ENCODE measurements at places on chromosomes 1 and 21.
A peak's percentile ranks its signal among the peaks of the same experiment; 100 is the strongest.

DNA sequence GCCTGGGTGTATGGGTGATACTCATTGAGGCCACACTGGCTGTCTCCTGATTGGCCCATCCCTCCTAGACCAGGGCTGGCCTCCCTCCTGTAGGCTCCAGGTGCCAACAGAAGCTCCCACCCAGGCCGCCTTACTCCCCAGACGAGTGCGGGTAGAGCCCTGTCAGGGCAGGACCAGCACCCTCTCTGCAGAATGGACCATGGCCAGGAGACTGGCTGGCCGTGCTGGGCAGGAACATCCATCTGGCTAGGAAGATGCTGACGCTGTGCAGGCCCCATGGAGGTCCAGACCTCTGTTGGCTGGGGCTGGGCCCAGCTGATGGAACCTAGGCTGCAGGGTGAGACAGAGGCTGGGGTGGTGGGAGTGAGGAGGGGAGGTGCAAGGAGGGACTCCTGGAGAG lies 25.0 kb upstream of the EPB41 start:
- no peak for DNase-seq

GRCh38 chr1:63190171-63190570 lies 132.2 kb upstream of the FOXD3 start:
- no peak for DNase-seq

GRCh38 chr1:231214918-231215680 lies 25.9 kb upstream of the GNPAT start:
- DNase-seq, result peak; percentile 17

GRCh38 chr1:88070956-88071355 lies 613.1 kb upstream of the PKN2 start:
- DNase-seq, result no peak

- DNase-seq, result no peak
Observed at GRCh38 chr1:94246692-94247137, 9.3 kb upstream of the ARHGAP29 start.

DNA sequence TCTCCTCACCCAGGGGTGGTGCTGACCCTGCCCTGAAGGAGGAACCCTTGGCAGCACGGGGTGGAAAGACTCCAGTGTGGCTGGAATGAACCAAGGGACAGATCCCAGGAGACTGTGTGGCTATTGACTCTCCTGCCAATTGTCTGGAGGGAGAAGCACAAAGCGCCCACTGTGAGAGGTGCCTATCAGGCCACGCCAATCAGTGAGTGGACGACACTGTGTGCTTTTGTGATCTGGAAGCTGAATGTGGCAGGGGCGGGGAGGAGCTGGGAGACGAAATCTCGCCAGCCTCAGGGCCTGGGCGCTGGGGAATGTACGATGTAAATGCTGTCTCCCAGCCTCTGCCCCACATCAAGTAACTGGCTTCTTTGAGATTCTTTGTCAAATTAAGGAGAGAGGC lies 167.1 kb downstream of the ZBTB18 start:
- no peak for DNase-seq

DNA sequence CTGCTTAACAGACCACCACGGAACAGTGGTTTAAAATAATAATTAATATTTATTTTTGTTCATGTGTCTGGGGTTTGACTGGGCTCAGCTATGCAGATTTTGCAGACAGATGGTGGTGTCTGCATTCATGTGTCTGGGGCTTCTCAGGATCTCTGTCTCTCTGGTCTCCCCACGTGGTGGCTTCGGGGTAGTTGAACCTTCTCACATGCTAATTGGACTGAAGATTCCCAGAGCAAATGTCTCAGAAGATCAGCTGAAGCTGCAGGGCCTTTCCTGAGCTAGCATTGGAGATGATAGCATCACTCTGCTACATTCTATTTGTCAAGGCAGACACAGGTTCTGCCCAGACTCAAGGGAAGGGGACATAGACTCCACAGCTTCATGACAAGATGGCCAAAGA lies 109.1 kb upstream of the DNAH14 start:
- DNase-seq, result no peak

- no peak for DNase-seq
Observed at GRCh38 chr1:28064064-28064463, 24.3 kb downstream of the EYA3 start.

DNA sequence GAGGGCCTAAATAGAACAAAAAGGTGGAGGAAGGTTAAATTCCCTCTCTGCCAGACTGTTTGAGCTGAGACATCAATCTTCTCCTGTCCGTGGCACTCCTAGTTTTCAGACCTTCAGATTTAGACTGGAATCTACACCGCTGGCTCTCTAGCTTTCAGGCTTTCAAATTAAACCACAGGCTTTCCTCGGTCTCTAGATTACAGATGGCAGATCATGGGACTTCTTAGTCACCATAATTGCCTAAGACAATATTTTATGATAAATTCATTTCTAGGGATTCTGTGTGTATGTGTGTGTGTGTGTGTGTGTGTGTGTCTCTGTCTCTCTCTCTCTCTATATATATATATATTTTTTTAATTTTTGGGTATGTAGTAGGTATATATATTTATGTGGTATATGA lies 428.7 kb downstream of the PLA2G4A start:
- no peak for DNase-seq

GRCh38 chr21:33171616-33172169 lies 58.0 kb upstream of the IFNAR2 start:
- no peak for DNase-seq

- no peak for DNase-seq
Observed at GRCh38 chr1:224253721-224254120, 70.7 kb downstream of the DEGS1 start.

DNA sequence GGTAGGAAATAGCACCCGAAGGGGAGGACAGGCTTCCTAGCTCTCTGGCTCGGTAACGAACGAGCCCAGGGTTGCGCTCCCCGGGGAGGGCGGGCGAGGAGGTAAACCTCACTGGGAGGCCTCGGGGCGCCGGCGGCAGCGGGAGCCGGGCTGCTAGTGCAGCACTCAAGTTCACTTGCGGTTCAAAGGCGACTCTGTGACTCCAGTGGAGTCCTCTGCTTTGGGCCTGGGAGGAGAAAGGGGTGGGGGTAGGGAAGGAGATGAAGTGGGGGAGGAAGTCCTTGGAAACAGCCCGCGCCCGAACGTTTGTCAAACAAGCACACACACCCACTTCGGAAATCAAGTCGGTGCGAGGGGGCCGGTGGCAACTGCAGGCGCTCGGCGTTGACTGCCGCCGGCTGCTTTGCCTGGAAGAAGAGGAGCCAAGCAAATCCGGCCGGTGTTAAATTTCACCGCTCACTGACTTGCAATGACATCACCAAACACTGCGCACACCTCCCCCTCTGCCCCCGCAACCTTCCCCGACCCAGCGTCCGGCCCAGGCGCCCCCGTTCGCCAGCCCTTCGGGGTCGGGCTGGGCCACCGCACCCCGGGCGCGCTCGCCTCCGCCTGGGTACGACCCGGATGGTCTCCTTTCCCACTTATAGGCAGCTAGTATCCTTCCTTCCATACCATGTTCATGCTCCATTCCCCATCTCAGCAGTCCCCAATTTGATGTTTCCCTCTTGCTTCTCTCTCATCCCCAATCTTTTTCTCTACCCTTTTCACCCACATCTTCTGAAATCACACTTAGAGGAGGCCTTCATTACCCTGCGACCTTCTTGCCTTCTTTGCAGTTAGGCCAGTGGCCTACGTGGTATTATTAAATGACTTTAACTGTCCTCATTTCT lies at the start of gene COL24A1:
Gene COL24A1 (minus strand): TSS at position 207 of the 890 bp plus-strand sequence. CDS start 376 bp downstream, outside the sequence.
- peak; percentile 26 for DNase-seq

GRCh38 chr1:77484334-77484733 lies 198.1 kb downstream of the ZZZ3 start:
- DNase-seq, result no peak

DNA sequence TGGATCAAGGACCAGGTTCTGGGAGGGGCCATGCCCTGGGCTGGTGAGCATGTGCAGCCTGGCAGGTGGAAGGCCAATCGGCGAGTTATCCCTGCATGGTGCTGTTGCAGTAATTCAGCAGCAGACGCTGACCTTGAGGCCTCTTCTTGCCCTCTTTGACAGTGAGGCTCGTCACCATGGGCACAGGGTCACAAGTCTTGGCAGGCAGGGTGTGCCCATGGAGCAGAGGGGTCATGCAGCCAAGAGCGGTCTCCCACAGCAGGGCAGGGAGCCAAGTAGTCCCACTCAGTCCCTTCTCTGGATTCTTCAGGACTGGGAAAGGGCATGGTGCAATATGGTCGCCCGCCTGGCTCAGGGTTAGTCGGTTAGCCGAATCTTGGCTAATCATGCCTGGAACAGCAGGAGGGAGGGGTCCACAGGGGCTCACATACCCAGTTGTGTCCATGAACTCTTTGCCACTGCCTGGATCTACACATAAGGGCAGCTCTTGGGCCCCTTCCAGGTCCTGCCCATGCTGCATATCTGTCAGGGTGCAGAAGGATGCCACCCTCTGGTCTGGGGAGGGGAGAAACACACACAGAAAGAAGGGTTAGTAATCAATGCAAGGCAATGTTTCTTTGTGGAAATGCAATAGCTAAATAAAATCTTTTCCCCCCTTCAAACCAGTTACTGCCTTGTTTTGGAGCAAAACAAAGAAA lies 226.8 kb downstream of the SIPA1L2 start:
- DNase-seq, result no peak

DNA sequence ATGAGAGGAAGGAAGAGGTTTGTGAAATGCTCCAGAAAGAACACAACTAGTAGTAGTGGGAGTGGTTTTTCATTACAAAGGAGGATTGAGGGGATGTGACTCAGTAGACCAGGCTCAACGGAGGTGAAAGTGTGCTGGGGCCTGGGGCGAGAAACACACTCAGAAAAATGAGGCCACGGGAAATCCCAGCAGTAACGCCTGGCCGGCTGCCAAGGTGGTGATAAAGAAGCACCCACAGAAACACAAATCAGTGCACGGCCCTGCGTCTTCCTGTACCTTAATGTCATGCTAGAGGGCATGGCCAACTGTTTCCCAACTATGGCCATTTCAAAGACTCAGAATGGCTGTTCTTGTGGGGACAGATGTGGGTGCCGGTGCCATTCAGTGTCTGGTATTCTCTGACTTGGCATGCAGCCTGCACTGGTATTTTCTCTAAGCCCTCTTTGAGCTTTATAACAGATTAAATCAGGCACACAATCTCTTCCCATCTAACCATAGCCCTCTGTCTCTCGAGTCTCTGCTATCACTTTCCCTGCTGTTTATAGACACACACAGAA lies 38.2 kb downstream of the URB2 start:
- peak; percentile 88 for DNase-seq

GRCh38 chr1:26744075-26744959 lies 43.4 kb upstream of the PIGV start:
- DNase-seq, result peak; percentile 98

GRCh38 chr1:81187635-81188034 lies 613.1 kb upstream of the ADGRL2 start:
- DNase-seq, result no peak

GRCh38 chr1:60942291-60942690 lies 140.1 kb upstream of the NFIA start:
- no peak for DNase-seq

DNA sequence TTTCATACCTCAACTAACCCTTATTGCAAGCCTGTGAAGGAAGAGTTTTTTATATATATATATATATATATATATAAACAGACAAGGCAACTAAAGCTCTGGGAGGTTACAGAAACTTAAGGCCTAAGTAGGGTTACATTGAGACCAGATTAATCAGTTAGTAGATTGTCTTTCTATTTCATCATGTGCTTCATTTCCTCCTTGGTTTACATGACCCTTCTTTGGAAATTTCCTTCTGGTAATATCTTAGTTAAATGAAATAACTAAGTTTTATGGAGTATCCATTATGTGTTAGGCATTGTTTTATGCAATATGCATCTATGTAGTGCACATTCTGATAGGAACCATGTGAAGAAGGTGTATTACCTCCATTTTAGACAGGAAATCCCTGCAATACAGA lies 112.7 kb downstream of the FGGY start:
- no peak for DNase-seq

DNA sequence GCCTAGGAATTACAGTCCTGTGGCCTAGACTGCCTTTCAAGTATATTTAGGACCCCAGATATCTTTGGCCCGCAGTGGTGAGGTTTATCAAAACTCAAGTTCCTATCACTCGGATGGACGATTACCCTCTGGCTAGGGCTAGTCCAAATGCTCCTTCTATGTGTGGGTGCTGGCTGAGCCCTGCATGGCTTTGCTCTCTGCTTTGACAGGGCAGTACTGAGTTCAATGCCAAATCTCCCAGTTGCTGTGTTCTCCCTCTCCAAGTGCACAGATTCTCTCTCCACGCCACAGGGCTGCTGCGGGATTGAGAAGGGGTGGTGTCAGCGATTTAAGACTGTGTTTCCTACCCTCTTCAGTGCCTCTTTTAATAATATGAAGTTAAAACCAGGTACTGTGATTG lies 97.0 kb downstream of the LHX4 start:
- DNase-seq, result no peak

DNA sequence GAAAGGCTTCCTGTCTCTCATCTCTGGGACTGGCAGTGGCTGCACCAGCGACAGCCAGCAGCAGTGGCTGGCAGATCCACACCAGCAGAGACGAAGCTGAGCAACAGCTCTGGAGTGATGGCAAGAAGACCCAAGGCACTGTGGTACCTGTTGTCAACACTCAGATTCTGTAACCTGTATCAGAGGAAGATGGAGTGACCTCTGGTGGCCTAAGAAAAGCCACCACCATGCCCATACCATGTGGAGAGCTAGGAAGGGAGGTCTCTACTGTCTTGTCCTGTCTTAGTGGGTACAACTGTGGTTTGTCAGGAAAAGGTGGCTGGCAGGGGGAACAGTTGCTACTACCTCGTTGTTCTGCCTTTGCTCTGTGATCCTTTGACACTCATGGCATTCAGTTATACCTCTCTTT lies 22.5 kb upstream of the RHBDL2 start:
- DNase-seq, result peak; percentile 36

GRCh38 chr1:5875345-5875910 lies 116.8 kb downstream of the NPHP4 start:
- DNase-seq, result no peak

GRCh38 chr1:172845371-172845770 lies 186.5 kb downstream of the FASLG start:
- peak; percentile 24 for DNase-seq

DNA sequence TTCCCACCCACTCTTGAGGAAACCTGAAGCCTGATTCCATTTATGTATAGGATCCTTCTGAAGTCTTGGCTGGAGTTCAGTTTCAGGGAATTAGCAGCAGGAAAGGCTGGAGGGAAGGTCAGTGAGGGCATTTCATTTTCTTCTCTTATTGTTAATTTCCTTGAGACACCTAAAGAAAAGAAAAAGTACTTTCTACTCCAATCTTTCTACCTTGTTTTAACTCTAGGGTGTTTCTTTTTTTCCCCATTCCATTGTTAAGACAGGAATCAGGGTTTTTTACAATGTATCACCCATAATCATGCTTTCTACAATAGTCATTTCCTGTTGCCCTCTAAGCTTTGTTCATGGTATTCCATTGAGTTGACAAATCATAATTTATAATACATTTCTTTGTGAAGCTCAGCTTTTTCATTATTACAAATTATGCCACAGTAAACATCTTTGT lies 27.4 kb downstream of the SNRPE start:
- no peak for DNase-seq

Measured in GM12865 (cell line).